ENCODE measurements at places on chromosomes 7 and 10. TPM values are rescaled to one million over a fixed set of nuclear protein-coding genes. Genes with fewer than 3 reads are reported as not detected.

The PSD gene
- 0.40 TPM for total RNA-seq

The MOSPD3 gene
- 24.4 TPM for total RNA-seq

The CAMK1D gene
- total RNA-seq: 1.1 TPM

DNA sequence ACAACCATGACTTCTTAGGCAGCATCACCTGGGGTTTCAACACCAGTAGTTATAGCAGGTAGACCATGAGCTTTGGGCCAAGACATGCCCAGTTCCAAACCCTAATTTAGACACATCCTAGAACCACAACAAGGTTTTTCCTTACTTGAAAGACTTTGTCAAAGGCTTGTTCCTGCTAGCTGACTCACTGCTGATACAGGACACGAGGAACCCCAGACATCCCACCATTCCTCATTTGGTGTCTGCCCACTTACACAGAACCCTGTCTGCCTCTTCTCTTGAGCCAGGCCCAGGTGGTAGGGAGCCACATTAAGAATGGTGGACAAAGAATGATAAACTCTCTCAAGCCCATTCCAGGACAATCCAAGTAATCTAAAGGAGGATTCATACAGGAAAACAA lies 109.0 kb downstream of the CCDC71L start:
- no peak overlapping the region for H3K4me3 ChIP-seq
- DNase-seq: no peak
- H3K27ac ChIP-seq: no peak overlapping the region
- no peaks in the 10 kb centered on the region for H3K36me3 ChIP-seq
- no peaks in the 10 kb centered on the region for H3K27me3 ChIP-seq

- H3K27ac ChIP-seq: no peak overlapping the region
- no peaks in the 10 kb centered on the region for H3K36me3 ChIP-seq
These were observed 54.2 kb upstream of the EBF3 start for GRCh38 chr10:130018265-130018664.

- H3K4me1 ChIP-seq: peaks cover 32% of the 10 kb centered on the region
- H3K4me3 ChIP-seq: peak overlapping the region; percentile 89
- DNase-seq: no peak
These were observed 2.4 kb downstream of the MKI67 start for GRCh38 chr10:128123846-128124245.

GRCh38 chr7:154857728-154858681 lies 144.9 kb downstream of the PAXIP1 start:
- DNase-seq: no peak
- no peak overlapping the region for H3K4me3 ChIP-seq
- no peaks in the 10 kb centered on the region for H3K4me1 ChIP-seq
- no peaks in the 10 kb centered on the region for H3K27me3 ChIP-seq
